Esophagus squamous epithelium (tissue), 5 donors: ENCODE measurements at places on chromosomes 3 and 15.

GRCh38 chr15:91289324-91289723 is 189.3 kb downstream of the SV2B start:
- no peak for DNase-seq

GRCh38 chr3:177624528-177625495 is 427.5 kb upstream of the TBL1XR1 start:
- no peak for DNase-seq

GRCh38 chr15:87154761-87155160 is 1075.1 kb downstream of the AGBL1 start:
- DNase-seq: no peak

DNA sequence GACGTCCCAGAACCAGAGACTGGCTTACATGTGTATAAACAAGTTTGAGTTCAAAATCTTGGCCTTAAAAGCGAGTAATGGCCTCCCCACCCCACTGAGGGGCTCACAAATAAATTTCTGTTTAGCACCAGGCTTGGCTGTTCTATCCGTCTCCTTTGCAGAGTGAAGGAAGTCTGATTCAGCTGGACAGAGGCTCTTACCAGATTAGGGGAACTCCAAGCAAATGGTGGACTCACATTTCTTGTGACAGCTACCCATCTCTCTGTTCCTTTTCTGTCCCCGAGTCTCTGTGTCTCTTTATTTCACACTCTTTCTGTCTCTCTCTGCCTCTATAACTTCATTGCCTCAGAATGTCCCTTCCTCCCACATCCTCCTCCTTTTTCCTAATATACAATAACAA is 62.7 kb downstream of the DGKG start:
- DNase-seq: no peak

- no peak for DNase-seq
Measured at GRCh38 chr15:99704444-99704838, 28.8 kb downstream of the LYSMD4 start.

GRCh38 chr3:185070491-185071286 is 82.2 kb downstream of the C3orf70 start:
- DNase-seq: no peak

DNA sequence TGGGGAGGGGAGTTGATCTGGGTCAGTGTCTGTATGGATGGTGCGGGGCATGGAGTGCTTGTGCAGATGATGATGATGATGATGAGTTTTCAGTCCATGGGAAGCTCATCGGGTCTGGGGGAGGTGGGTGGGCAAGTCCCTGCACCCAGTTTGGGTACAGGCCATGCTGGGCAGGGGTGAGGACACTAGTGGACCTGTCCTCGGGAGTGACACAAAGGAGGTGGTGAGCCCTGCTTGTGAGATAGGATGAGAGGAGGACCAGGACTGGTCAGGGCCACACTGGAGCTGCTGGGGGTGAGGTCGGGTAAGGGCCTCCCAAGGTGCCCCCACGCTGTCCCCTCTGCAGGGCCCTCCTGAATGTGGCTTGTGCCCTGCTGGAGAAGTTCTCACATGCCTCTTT is 177.9 kb downstream of the APBA2 start:
- no peak for DNase-seq

- DNase-seq: no peak
Measured at GRCh38 chr3:130748981-130749380, 2.4 kb upstream of the PIK3R4 start.

GRCh38 chr15:44394062-44394461 is 33.4 kb upstream of the CTDSPL2 start:
- no peak for DNase-seq

DNA sequence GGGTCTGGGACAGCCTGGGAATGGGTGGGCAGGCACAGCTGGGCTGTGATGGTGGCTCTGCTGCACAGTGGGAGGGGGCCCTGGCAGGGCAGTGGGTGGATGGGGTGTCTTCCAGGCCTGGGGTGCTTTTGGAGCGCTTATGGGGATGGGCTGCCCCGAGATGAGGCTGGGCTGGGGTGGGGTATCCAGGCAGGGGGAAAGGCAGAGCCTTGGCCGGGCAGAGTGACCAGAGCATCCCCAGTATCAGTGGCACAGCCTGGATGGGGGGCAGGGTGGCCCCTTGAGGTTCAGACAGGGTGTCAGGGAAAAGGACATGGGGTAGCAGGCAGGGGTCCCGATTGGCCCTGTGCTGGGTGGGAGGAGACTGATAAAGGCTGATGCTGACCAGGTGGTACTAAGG is 26.6 kb downstream of the HDAC11 start:
- DNase-seq: no peak

DNA sequence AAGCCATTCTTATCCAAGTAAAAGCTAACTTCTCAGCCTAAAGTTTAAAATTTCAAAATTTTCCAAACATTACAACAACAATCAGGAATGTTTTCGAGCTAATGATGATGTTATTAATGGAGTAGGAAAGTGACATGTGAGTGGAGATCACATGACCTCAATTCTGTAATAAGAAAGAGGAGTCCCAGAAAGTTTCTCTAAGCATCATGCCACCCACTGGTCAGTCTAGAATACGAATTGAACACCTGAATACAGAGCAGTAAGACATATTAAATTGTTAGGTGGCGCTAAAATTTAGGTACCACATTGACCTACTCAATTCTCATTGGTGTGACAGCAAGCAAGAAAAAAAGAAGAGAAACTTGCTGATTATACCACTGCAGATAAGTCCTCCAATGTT is 163.9 kb downstream of the DCLK3 start:
- no peak for DNase-seq

GRCh38 chr3:90095811-90096210 is 988.4 kb downstream of the EPHA3 start:
- no peak for DNase-seq

- DNase-seq: no peak
Measured at GRCh38 chr15:42628761-42629160, 53.4 kb downstream of the STARD9 start.

- DNase-seq: no peak
Measured at GRCh38 chr3:111032677-111033076, 38.9 kb upstream of the NECTIN3 start.

DNA sequence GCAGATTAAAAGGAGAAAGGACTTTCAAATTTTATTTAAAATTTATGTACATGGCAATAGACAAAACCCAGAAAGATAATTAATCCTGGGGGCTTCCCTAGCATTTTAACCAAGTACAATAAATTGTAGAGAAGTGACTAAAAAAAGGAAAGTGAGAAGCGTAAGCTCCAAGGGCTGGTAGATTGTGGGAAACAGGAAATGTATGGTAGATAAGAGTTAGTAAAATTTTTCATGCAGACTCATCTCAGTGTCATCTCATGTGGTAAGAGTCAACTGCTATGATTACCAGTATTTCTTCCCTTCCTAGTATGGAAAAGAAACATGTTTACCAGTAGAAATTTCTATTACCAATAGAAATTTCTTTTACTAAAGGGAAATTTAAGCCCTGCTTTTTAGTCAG is 464.3 kb upstream of the AGTR1 start:
- DNase-seq: no peak

GRCh38 chr15:99454941-99455788 is 110.6 kb upstream of the MEF2A start:
- no peak for DNase-seq

DNA sequence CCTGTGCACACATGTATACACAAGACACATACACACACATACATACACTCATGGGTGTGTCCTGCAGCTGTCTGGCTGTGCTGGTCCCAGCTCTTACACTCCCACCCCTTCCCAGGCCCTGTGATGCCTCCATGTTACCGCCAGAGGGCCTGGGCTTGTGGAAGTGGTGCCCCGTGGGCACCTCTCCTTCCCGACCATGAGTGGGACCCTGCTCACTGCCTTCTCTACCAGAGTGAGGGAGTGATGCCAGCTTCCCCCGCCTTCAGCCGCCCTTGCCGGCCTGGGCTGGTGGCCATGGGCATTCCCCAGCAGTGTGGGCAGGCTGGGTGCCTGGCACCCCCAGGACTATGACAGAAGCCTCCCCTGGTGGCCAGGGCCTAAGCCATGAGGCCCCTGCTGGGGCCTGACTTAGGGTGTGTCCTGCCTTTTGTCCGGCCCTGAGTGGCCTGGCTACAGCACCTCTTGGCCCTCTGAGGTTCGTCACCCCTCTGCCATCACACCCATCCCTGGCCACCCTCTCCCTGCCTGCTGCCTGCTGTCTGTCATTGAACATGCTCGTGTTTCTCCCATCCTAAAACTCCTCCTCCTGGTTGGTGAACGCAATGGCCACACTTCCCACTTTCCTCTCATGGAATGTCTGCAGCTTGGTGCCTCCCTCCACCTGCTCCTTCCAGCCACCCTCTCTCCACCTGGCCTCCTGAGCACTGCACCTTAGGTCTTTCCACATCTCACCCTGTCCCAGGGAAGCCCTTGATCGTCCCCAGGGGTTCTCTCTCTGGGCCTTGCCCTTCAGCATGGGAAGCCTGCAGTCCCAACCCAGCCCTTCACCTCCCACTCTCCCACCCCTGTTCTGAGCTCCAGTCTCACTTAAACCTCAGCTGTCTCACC is 14.6 kb downstream of the HDAC11 start:
- no peak for DNase-seq

DNA sequence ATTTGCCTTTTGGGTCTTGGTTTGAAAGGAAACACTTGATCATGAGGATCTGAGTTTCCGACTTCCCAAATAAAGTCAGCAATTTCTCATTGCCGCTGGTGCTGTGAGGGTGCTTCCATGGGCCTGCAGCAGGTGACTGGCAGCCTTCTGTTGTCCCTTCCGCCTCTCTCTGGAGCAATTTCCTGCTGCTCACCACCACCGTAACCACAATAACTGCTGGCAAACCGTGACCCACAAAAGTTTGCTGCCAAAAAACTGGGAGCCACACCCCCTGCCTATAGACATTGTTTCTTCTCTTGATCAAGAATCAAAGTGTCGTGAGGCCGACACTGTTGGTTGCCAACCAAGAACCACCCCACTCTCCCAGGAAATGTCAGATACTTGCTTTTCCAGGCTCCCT is 164.0 kb downstream of the NR2F2 start:
- no peak for DNase-seq

DNA sequence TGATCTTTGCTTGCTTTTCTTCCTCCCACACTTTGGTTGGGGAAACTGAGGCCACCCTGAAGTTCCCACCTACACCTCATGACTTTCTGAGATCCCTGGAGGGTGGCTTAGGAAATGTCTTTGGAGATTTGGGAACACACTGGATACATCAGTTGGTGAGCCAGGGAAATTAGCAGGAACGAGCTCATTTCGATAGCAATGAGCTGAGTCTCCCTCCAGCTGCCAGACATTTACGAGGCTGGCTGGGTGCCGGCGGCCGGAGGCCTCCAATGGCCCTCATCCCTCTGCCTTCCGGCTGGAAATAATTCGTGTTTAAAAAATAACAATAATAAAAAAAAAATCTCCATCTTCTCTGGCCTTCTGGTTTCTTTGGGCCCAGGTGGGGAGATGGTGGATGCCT is 38.8 kb downstream of the SMAD6 start:
- DNase-seq: no peak

DNA sequence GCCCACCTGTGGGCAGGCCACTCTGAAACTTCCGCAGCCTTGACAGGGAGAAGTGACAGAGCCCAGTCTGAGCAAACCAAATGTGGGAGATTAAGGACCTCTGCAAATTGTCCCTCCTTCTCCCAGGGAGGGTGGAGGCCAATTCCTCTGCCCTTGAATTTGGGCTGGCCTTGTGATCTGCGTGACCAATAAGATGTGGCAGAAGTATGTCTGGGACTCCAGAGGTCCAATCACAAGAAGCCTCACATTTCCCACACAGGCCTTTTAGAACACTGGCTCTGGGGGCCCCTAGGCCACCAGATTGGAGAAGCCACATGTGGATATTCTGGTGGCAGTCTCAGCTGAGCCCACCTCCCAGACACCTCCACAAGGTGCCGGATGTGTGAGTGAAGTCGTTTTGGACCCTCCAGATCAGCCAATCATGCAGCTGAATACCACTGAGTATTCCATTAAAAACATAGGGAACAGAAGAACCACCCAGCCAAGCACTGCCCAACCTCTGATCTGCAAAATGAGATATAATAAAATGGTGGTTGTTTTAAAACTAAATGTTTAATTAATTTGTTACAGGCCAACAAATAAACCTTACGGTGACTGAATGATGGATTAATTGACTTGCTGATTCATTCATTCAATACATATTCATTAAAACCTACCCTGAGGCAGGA is 150.3 kb downstream of the NUP210 start:
- no peak for DNase-seq

- DNase-seq: no peak
Measured at GRCh38 chr3:188043891-188044290, 110.1 kb upstream of the LPP start.

GRCh38 chr15:77985031-77985930 is 92.2 kb downstream of the TBC1D2B start:
- DNase-seq: no peak

DNA sequence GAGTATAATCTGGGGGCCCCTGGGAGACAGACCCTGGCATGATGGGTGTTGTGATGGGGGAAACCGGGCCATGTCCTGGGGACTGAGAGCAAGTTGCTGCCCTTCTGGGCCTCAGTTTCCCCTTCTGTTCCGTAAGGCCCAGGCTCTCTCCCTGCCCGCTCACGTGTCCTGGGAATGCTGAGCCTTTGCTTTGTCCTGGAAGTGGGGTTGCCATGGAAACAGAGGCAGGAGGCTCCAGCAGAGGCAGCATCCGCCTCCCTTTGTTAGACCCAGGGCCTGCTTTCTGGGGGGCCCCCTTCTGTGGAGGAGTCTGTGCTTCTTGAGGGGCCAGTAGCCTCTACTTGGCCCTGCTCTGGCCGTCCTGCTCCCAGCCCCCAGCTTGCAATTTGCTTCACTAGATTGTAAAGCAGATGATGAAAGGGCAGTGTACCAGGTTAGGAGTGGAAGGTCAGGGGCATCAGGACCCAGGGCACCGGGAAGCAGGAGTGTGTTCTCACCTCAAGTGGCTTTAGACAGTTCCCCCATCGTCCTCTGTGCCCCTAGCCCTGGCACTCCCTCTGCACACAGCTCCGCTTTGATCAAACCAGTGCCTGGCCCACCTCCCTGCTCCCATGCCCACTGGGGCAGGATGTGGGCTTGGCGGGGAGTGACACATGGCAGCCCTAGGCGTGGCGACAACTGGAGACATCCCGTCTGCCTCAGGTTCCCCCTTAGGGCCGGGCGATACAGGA is 105.6 kb downstream of the FBLN2 start:
- DNase-seq: no peak

- DNase-seq: no peak
Measured at GRCh38 chr3:148642214-148642613, 55.5 kb upstream of the AGTR1 start.

- DNase-seq: no peak
Measured at GRCh38 chr15:97126553-97127233, 796.2 kb downstream of the NR2F2 start.

- DNase-seq: no peak
Measured at GRCh38 chr15:80015156-80015555, 44.2 kb upstream of the BCL2A1 start.

- DNase-seq: no peak
Measured at GRCh38 chr3:140529096-140529495, 148.8 kb upstream of the TRIM42 start.

- no peak for DNase-seq
Measured at GRCh38 chr3:52532838-52533622, 627 bp downstream of the NT5DC2 start.
